Central memory CD8-positive, alpha-beta T cell (primary cell): ENCODE measurements at places on chromosomes 7 and 10.

DNA sequence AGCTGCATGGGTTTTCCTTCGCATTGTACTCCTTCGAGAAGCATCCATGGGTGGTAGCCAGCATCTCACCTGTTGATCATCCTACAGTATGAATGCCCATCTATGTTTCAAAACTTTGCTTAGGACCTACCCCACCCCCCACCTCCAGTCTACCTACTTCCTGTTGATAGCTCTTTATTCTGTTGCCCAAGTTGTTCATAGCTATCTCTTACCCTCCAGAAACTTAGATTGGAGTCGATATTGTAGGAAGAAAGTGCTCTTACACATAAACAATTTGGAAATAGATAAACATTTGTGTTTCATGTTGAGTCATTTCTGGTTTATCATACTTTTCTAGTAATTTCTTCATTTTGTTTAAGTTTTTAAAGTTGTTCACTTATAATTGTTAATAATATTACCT is 90.1 kb downstream of the FAS start:
- no peak overlapping the region for H3K27ac ChIP-seq
- no peak overlapping the region for H3K4me3 ChIP-seq
- no peak for DNase-seq

DNA sequence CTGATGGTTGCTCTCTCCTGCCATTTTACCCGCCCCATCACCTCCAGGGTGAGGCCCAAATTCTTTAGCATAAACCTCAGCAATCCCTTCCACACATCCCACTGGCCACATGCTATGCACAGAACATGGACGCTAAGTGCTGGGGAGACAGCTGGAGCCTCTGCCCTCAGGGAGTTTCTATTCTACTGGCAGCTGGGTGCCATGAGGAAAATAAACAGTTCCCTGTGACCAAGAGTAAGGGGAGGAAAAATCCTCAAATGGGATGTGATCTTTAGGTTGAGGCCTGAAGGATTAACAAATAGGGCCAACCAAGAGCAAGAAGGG is 1.2 kb downstream of the PARP12 start:
- H3K36me3 ChIP-seq: peaks cover 17% of the 10 kb centered on the region
- peaks cover 54% of the 10 kb centered on the region for H3K4me1 ChIP-seq

DNA sequence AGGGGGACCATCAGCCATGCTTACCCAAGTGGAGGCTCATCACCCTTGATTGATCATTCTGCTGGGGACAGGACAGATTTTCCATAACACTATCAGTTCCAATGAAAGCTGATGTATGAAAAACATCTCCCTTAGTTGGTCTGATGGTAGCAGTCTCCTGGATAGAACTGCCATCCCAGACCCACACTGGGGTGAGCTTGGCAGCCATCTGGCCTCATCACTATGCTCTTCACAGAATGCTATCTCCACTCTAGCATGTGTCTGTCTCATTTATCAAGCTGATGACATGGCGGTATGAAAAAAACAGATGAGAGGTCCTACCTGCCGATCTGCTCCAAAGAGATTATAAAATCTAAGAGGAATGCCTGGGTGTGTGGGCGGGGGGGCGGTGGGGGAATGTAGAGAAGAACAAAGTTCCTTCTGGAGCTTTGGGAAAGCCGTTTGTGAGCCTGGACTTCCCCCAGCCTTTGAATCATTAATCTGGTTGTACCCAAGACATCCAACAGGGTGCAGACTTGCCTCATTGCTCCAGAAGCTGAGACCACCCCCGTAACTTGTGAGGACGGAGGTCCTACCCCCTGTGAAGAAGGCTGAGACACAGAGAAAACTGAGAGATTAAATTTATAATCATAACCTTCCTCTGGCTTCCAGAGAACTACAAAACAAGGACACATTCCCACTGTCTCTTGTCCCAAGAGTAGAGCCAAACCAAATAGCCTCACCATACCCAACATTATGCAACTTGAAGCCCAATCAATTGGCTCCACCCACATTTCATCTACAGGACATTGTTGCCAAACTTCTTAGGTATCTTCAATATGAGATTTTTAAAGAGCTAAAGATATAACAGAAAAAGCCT is 340.8 kb downstream of the KCNMA1 start:
- no peaks in the 10 kb centered on the region for H3K36me3 ChIP-seq
- no peaks in the 10 kb centered on the region for H3K27me3 ChIP-seq
- DNase-seq: no peak
- no peaks in the 10 kb centered on the region for H3K4me1 ChIP-seq
- no peak overlapping the region for H3K4me3 ChIP-seq

DNA sequence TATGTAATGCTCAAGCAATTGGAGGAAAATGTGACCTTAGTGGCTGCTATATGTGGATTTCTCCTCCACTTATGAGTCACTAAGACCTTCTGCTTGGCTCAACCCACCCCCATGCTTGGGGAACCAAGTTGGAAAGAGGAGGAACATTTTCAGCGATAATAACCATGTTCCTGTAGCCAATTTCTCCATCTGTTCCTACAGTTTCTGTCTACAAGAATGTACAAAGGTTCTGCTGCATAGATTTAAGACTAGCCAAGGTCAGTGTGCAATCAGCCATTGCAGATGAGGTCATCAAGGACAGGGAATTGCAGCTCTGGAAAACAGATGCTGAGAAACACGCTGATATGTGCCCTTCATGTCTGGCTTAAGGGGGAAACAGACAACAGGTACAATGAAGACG is 5.6 kb upstream of the NRCAM start:
- H3K27ac ChIP-seq: no peak overlapping the region
- no peaks in the 10 kb centered on the region for H3K4me1 ChIP-seq
- peaks cover 3% of the 10 kb centered on the region for H3K36me3 ChIP-seq
- no peak overlapping the region for H3K4me3 ChIP-seq
- DNase-seq: no peak
- peaks cover 52% of the 10 kb centered on the region for H3K27me3 ChIP-seq

- H3K27me3 ChIP-seq: no peaks in the 10 kb centered on the region
- peaks cover 14% of the 10 kb centered on the region for H3K4me1 ChIP-seq
- H3K36me3 ChIP-seq: peaks cover 2% of the 10 kb centered on the region
- DNase-seq: no peak
Observed at GRCh38 chr7:6205971-6206660, 66.3 kb downstream of the CYTH3 start.
